AML-193 (cell line): ENCODE measurements at places on chromosomes 2 and 18.

DNA sequence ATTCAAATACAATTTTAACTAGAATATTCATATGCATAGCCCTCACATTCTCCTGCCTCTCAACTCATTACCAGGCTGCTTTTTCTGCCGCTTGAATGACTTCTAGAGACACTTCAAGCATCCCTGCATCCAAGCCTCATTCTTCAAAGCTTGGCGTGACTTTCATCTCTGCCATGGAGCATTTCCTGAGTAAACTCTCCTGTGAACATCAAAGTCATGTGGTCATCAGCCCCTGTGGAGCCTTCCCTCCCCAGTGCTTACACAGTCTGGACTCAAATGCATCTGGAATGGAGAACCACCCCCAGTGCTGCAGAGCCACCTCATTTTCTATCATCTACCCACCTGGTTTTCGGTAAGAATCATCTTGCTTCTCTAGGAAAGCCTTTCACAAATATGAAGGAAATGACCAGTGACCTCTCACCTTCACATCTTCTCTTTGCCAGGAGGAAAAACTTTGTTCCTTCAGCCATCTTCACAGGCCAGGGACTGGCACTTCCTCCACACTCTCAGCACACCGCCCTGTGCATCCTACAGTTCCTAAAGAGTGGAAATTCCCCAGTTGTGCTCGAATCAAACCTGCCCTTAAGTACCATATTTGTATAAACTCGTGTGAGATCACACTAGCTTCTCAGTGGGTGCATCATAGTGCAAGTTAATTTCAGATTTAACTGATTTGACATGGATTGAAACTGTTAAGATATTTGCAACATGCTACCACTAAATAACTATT lies 116.4 kb downstream of the COL6A3 start:
- no peak for DNase-seq

DNA sequence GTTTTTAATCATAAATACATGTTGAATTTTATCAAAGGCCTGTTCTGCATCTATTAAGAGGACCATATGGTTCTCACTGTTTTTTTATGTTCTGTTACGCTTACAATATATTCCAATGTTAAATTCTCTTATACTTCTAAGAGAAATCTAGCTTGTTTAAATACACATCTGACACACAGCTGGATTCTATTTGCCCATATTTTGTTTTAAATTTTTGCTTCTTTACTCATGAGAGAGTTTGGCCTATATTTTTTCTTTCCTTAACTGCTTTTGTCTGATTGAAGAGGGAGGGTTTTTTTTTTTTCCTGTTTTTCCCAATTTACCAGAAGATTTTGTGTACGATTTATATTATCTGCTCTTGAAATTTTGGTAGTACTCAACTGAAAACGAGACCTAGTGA lies 34.9 kb downstream of the RNF144A start:
- no peak for DNase-seq

- DNase-seq, result peak; percentile 24
These were observed 1.4 kb downstream of the ACTR1B start for GRCh38 chr2:97662386-97662894.

DNA sequence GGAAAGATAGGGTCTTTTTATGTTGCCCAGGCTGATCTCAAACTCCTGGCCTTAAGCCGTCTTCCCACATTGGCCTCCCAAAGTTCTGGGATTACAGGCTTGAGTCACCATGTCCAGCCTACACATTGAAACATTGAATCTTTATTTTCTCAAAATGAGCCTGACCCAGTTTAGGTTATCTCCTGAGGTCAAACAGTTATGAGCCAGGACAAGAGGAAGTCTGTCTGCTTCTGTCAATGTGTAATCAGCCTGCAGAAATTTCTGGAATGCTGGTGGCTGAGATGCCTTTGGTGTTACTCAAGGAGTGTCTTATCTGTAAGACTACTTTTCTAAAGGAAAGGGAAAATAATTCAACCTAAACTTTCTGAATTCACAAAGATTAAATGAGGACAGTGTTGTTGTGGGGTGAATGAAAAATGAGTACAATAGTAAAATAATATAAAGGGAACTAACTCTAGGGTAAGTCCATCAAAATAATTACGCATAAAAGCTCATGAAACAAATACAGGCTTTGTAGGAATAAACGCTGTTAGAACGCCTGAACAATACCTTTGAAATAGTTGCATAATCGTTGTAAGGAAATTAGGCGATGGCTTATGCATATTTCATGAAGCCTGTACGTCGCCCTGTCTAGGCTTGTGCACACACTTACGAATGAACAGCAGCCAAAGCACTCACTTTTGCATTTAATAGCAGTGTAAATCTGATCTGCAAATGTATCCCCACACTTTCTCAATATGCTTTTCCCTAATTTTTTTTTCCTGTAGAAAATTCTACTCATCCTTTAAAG lies 260.8 kb downstream of the RDH14 start:
- no peak for DNase-seq

GRCh38 chr18:79862562-79862961 lies 64.8 kb downstream of the KCNG2 start:
- no peak for DNase-seq

DNA sequence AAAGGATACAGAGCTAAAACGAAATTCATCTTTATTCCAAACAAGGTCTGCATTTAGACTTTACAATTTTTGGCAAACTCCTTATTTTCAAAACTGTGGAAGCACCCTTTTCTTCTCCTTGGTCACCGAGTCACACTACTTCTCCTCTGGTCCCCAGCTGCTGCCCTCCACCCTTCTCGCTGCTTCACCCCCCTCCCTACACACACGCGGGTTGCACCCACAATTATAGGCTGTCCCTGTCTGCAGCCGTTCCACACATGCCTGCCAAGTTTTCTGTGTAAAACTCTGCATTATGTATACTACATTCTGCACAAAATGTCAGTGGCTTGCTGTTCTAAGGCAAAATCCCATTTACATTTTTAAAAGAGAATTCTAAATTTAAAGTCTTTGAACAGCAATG lies 63.5 kb downstream of the PTPN2 start:
- DNase-seq, result no peak

- DNase-seq, result no peak
These were observed 57.9 kb upstream of the EPC2 start for GRCh38 chr2:148586522-148587128.

- DNase-seq, result no peak
These were observed 199.1 kb downstream of the PTGR3 start for GRCh38 chr18:75009878-75010277.

DNA sequence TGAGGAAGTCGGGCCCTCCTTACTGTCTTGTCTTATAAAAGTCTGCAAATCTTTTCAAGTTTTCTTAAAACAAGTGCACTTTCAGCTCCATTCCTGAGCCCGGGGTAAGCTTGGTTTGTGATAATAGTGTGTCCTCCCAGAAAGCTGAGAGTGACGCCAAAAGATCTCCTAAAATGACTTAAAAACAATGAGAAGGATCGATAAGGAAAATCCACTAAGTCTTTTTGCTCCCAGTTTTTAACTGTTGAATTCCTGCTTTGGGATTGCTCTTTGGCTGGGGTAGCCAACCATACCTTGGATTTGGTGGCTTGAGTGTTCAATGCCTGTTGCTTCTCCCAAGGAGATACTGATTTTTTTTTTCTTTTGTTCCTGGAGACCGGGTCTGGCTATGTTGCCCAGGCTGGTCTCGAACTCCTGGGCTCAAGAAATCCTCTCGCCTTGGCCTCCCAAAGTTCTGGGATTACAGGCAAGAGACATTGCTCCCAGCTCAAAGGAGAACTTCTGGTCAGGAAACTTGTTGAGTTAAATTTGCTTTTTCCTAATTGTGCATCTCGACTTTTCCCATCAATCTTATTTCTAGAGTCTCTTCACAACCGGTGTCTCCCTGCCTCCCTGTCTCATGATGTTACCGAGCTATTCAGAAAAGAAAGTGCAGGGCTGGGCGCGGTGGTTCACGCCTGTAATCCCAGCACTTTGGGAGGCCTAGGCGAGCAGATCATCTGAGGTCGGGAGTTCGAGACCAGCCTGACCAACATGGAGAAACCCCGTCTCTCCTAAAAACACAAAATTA lies 3.0 kb downstream of the TGIF1 start:
- no peak for DNase-seq

DNA sequence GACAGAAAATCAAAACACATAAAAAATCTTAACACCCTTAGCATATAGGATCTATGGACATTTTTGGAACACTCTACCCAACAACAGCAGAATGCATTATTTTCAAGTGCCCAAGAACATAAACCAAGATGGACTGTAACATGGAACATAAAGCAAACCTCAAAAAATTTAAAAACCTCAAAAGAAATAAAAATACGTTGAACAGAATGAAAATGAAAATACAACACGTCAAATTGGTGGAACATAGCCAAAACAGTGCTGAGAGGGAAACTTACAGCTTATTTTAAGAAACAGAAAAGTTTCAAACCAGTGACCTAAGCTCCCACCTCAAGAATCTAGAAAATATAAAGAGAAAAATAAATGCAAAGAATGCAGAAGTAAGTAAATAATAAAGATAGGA lies 58.3 kb upstream of the BCL2L11 start:
- no peak for DNase-seq

DNA sequence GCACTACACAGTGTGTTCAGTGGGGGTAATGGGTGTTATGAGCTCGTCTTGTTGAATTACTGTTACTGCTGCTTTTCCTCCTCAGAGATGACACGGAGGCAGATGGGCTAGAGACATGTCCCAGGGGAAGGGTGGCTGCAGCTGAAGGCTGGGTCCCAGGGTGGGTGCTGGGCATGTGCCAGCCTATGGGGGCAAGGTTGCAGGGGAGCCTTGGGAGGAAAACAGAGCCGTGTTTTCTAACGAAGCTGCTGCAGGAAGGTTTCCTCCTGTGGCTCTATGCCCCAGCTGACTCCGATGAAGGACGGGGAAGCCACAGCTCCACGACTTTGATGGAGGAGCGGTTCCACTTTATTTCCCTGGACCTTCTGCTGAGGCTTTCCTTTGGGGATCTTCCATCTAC lies 42.4 kb downstream of the ASB18 start:
- no peak for DNase-seq

DNA sequence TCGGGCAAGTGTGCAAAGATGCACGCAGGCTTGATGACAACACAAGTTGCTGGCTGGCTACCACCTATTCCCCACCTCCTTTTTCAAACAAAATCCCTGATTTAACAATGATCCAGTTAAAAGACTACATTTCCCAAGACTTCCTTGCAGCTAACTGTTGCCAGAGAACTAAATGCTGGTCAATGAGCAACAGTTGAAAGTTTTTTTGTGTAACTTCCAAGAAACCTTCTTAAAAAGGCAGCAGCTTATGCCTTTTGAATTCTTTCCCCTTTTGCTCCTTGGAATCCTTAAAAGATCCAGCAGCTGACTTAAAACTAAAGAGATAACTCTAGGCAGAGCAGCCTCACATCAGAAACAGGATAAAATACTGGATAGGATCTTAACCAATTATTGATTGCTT lies 38.5 kb downstream of the NPHP1 start:
- no peak for DNase-seq

DNA sequence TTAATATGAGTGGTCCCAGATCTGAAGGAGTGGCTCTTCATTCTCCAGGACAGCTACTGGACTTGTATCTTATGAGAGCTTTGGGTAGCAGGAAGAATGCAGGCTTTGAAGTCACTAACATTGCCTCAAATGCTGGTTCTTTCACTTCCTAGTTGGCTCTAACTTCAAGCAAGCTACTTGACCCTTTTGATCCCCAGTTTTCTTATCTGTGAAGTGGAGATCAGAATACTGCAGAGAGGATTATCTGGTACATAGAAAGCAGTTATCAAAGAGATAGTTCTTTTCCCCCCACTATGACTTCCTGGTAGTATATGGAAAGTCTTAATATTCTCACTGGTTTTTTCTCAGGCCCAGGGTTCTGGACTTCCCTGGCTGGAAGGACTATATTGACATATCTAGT lies 3.4 kb upstream of the PLCL1 start:
- DNase-seq, result no peak

DNA sequence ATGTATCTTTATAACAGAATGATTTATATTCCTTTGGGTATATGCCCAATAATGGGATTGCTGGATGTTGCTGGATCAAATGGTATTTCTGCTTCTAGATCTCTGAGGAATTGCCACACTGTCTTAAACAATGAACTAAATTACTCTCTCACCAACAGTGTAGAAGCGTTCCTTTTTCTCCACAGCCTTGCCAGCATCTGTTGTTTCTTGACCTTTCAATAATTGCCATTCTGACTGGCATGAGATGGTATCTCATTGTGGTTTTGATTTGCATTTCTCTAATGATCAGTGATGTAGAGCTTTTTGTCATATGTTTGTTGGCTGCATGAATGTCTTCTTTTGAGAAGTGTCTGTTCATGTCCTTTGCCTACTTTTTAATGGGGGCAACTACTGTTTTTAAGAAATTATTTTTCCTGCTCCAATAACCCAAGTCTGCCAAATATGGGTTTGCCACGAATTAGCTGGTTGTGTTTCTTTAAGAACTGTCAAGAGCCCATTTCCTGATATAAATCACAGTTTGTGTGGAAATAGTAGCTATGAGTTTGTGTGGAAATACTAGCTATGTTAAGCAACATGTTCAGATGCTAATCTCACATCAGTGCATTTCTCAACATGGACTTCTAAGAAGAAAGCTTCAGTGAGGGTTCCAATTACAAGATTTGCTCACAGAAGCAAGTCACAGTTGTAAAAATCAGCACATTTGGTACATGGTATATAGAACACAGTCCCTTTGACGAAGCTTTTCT lies 259.4 kb downstream of the ANAPC1 start:
- peak; percentile 94 for DNase-seq

GRCh38 chr2:119550856-119551255 lies 6.6 kb downstream of the CFAP221 start:
- no peak for DNase-seq

DNA sequence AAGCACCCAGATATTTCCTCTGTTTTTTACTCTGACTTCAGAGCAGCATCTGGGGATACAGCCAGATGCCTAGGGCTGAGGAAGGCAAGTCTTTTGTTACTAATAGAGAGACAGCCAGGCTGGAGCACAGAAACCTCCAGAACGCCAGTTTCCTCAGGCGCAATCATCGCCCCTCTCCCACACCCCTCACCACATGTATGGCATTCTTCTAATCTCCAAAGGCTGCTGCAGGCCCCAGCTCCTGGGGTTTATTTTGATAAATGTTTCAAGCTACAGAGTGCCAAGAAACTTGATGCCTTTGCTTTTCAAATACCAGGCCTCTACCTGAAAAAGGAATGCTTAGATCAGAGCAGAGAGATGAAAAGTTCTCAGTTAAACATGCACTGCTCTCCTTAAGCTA lies 283.6 kb downstream of the RBM43 start:
- DNase-seq, result no peak

GRCh38 chr2:29115797-29116781 lies 874 bp downstream of the CLIP4 start:
- peak; percentile 55 for DNase-seq

- DNase-seq, result no peak
These were observed 364.5 kb upstream of the CDH2 start for GRCh38 chr18:28541276-28541930.

DNA sequence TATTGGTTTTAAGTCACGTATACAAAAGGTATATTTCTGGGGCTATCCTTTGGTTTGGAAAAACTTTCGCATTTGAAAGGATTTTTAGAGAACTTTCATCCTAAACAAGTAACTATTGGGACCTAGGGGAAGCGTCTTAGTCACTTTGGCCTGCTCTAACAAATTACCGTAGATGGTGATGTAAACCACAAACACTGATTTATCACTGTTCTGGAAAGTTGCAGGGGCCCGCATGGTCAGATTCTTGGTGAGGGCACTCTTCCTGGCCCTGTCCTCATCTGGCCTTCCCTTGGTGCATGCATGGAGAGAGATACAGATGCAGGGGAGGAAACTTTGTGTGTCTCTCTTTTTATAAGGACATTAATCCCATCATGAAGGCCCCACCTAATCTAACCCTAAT lies 49.1 kb upstream of the ANKRD62 start:
- DNase-seq, result no peak
